Aorta (tissue), 5 donors: ENCODE measurements at places on chromosomes 3 and 15. TPM values are rescaled to one million over a fixed set of nuclear protein-coding genes. Genes with fewer than 3 reads are reported as not detected.

- no peaks in the 10 kb centered on the region for H3K36me3 ChIP-seq
- DNase-seq, result peak; percentile 84
- H3K4me3 ChIP-seq, result no peak overlapping the region
- H3K27ac ChIP-seq, result no peak overlapping the region
- H3K27me3 ChIP-seq, result no peaks in the 10 kb centered on the region
These were observed 187.1 kb upstream of the DNAJC19 start for GRCh38 chr3:181176601-181177000.

DNA sequence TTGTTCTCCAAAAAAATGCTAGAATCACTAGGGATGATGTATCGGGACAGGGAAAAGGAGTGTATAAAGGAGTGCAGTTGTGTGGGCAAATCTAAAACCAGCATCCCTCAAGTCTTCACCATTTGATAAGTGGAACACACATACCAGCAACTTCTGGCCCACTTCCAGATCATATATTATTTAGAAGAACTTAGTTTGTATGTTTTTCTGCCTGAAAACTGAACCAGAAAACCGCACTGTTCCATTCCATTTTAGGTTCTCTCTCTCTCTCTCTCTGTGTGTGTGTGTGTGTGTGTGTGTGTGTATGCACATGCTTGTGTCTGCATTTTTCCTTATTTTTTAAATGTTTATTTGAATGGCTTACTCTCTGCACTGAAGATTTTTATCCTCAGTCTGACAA, 93.5 kb downstream of the SERPINI1 start:
- H3K36me3 ChIP-seq, result no peaks in the 10 kb centered on the region
- H3K4me1 ChIP-seq, result no peaks in the 10 kb centered on the region
- DNase-seq, result no peak
- H3K4me3 ChIP-seq, result no peak overlapping the region
- H3K27me3 ChIP-seq, result no peaks in the 10 kb centered on the region
- H3K27ac ChIP-seq, result no peak overlapping the region

DNA sequence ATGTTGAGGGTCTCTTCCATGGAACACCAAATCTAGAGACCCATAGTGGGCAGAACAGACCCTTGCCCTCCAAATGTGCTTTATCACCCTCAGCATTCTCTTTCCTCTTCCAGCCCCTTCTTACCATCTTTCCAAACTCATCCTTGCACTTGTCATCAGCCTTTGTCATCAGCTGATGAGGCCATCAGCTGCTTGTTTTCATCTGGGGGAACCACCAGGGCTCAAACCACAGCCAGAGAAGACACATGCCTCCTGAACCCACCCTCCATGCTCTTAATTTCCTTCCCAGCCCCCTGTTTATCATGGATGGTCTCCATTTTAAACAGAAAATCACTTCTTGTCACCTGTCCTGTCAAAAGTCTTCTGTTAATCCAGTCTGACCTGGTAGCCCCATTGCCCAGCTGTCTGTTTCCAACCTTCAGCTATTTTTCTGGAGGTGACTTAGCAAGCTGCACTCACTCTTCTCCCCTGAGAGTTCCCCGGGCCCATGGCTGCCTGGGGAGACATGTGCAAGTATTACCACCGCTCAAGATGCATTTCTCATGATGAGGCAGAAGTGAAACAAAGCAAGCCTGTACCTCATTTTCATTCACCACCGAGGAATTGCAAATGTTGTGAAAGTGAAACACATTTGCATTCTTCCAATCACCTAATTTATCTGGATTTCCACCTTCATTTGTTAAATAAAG, 14.7 kb upstream of the SYNM start:
- H3K27ac ChIP-seq, result no peak overlapping the region
- H3K27me3 ChIP-seq, result no peaks in the 10 kb centered on the region
- no peak for DNase-seq
- H3K4me3 ChIP-seq, result no peak overlapping the region

- H3K27me3 ChIP-seq, result no peaks in the 10 kb centered on the region
- no peak overlapping the region for H3K27ac ChIP-seq
- no peaks in the 10 kb centered on the region for H3K36me3 ChIP-seq
These were observed 479.8 kb upstream of the TBL1XR1 start for GRCh38 chr3:177676947-177677587.

CAMP gene
- total RNA-seq, result 0.65 TPM
